ENCODE measurements at places on chromosomes 7 and 10.

DNA sequence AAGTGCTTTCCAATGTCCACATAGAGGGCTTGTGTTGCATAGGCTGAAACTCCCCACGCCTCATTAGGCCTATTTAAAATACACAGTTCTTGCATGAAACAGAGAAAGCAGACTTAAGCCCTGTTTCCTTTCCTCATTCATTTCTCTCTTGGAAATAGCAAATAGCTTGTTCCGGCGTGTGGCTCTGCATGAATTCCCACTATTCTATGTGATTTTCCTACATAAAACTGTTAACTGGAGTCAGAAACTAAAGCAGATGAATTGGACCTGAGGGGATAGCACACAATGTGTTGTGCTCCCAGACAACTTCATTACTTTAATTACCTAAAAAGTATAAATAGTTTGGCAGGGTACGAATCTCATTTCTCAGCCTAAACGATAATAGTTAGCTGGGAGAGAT is 981.5 kb downstream of the SORCS1 start:
- no peak for DNase-seq

DNA sequence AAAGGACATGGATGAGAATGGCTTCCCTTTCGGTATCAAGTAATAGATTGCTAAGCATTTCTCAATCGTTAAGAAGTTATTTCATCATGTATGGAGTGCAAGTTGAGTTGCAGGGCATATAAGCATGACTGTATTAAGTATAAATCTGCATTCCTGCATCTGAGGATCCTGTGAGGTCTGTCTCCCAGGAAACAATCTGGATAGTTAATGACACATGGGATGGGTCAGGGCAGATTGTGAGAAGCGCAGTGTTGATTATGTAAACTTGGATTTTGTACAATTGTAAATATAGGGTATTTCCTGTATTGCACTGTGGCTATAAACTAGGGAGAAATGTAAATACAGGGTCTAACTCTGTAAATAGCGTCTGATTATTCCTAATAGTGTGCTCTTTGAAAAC is 102.6 kb downstream of the PLXDC2 start:
- DNase-seq = no peak

GRCh38 chr7:21030237-21030871 is 243.7 kb upstream of the SP8 start:
- DNase-seq = peak; percentile 72

DNA sequence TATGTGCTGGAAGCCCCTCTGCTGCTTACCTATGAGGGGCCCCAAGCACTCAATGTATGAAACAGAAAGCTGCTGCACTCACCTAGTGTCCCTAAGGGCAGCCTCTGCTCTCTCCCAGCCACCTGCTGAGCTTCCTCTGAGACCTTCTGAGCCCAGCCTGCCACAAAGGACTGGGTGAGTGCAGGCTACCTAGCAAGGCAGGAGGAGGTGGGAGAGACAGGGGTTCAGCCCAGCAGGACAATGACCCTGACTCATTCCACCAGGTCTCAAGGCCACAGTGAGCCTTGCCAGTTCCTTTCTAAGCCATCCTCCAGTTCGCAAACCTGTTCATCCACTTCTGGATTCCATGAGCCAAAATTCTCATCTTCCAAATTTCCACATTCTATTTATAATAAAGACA is 16.3 kb downstream of the VOPP1 start:
- peak; percentile 49 for DNase-seq

DNA sequence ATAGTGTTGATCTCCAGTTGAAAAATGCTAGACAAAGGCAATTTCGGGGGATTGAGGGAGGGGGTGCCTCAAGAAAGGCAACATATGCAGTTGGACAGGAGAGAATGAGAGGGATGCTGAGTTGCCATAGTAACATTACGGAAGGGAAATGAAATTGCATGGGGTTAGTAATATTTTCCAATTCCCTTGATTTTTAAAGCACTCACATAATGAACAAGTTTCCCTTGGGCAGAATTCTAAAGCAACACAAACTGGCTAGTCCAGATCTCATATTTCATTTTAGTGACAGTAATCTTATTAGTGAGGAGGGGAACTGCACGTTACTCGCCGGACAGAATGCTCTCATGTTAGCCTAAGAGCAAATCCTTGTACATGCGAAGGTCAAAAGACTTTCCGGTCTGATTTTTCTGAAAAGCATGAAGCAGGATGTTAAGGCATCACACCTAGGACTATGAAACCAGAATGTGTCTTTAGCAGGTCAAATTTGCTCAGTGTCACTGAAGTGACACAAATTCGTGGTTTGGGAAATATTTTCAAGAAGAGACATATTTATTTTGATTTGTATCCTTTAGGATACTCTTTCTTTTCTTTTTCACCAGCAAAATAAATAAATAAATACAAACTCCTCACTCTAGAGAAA is 165.5 kb downstream of the ANK3 start:
- no peak for DNase-seq

GRCh38 chr7:11290863-11291262 is 317.2 kb downstream of the PHF14 start:
- DNase-seq = no peak

DNA sequence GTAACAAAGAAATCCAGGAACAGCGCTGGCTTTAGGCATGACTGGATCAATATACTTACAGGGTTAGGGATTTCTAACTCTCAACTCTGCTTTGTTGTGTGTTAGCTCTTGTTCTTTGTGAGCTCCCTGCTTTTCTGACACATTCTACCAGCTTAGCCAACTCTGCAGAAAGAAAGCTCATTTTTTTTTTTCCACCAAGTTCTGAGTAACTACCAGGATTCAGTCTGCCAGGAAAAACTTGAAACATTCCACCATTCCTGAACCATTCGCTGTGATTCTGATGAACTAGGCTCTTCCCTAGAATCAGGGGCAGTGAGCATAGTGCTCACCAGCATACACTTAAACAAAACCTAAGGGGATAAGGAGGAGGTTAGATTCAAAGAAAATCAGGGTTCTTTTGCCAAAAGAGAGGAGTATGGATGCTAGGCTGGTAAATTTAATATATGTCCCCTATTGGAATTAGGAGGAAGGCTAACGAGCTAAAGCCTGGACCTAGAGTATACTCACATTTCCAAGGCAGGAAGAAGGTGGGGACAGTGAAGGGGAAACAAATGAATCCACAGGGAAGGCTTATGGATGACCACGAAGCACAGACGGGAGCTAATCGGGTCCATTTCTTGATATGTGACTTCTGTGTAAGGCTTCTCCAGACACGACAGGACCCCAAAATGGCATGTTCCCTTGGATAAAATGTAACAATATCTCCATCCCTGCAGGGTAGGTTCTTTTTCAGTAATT is 183.4 kb downstream of the PRKG1 start:
- DNase-seq = no peak

DNA sequence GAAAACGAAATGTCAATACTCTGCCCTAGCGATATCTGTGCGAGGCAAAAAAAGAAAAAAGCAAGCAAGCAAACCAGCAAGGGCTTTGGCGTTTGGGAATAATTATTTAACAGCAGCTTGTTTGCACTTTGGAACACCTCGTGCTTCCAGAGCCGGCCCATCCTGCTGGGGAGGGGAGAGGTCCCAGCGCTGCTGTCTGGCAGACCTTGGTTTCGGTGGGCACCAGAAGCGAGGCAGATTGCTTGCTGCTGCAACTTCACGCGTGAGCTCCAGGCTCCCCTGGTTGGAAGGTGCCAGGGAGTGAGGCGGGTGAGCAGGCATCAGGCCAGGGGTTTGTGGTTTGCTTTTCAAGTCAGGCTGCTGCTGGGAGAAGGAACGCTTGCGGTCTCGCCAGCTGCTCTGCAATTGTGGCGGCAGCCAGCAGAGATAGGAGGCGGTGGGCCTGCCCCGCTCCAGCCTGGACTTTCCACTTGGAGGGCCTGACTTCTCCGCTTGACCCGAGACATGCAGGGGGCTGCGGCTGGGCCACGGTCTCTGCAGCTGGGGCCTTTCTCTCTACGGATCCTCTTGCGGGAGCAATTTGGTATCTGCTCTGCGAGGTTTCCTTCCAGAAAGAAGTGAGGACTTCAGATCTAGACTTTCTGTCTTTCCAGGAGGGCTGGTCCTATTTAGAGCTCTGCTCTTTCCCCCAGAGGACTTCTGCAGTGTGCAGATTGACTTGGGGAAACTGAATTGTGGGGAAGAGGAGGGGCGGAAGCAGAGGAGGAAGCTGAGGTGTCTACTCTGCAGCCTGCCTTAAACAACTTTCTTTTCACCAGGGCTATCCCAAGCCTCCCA is 131.4 kb downstream of the PRPF18 start:
- DNase-seq = peak; percentile 36

All from H9 (cell line).